ENCODE measurements at places on chromosomes 3 and 15.

DNA sequence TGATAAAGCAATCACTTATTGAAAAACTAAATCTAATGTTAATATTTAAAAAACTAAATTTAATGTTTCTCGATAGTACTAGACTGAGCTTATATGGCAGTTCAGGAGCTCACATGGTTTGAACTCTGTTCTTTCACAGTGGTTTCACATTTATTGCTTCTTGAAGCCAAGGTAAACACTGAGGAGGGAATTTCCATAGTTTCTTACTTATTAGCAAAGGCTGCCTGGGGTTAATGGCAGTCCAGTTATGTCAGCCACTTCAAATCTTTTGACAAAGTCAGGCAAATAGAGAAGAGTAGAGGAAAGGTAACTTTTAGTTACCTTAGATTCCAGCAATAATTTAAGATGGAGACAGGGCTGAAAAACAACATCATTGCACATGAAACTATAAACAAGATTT lies 831.5 kb downstream of the ROBO2 start:
- no peak for DNase-seq

GRCh38 chr3:42801784-42802183 lies 2.5 kb downstream of the HIGD1A start:
- DNase-seq: no peak

- no peak for DNase-seq
Observed at GRCh38 chr3:24837601-24838000, 343.0 kb upstream of the THRB start.

DNA sequence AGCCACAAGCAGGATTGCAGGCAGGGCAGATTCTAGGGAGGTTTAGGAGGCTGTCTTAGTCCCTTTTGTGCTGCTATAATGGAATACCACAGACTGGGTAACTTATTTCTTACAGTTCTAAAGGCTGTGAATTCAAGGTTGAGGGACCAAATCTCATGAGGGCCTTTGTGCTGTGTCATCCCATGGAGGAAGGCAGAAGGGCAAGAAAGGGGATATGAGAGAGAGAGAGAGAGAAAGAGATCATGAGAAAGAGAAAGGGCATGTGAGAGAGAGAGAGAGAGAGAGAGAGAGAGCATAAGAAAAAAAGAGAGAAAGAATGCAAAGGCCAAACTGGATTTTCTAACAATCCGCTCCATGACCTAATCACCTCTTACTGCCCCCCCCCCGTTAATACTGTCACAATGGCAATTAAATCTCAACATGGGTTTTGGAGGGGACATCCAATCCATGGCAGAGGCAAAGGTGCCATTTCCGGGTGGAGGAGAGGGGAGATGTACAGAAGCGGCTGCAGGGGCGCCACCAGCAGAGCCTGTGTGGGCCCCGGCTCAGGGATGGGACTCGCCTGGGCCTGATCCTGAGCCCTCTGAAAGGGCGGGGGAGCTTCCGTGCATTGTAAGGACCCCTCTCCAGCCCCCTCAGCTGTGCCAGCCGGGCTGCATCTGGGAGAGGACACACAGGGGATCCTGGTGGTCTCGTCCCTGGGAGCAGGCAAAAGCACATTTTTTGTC lies 20.5 kb downstream of the MRPS11 start:
- no peak for DNase-seq

- DNase-seq: peak; percentile 21
Observed at GRCh38 chr15:93823971-93824913, 407.1 kb upstream of the MCTP2 start.

- DNase-seq: no peak
Observed at GRCh38 chr3:4904811-4905695, 74.2 kb upstream of the BHLHE40 start.

GRCh38 chr3:101204246-101204645 lies 116.1 kb downstream of the IMPG2 start:
- no peak for DNase-seq

- DNase-seq: no peak
Observed at GRCh38 chr3:46299608-46300460, 54.1 kb upstream of the CCR2 start.

DNA sequence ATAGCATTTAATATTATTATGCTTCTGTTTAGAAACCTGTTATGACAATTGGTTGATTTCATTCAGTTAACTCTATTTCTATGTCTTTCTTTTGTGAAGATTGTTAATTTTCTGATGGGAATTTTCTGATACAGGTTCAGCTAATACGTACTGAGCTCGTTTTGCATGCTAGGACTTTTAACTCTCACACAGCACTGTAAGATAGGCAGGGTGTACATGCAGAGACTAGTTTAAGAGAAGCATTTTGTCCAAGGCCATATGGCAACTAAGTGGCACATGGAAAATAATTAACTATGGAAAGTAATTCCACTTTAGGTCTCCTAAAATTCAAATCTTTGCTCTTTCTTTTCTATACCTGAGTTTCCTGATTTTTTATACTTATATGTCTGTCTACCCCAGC lies 81.9 kb downstream of the IL1RAP start:
- DNase-seq: no peak

DNA sequence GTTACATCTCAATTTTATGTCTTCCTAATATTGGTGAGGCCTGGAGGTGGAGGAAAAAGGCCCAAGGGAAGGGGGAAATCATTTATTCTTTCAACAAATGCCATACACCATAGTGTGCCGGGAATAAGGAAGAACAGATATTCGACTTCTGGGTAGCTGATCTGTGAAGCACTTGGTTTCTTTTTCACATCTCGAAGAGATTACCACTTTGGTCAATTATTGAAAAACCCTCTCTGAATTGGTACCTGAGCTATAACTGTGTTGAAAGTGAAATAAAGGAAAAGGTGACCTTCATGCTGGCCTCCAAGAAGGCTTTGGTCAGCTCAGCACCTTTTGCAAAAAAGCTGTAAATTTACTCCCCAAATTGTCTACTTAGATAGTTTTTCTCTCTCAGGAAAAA lies 14.2 kb upstream of the MB21D2 start:
- DNase-seq: no peak

DNA sequence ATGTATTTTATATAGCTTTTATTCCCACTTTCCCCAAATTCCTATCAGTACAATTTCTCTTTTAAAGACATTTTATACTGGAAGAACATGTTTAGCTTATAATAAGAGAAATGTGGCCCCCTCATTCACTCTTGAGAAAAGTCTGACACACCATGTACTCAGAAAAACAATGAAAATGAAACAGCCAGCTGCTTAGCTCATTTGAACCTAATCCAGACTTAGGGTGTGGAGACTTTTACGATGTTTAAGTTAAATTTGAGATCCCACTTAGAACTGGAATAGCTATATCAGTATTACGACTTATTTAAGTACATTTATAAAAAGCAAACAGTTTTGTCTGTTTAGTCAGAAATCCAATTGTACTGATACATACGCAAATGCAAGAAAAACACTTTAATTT lies 252.3 kb upstream of the ARRDC4 start:
- DNase-seq: no peak

GRCh38 chr15:67201136-67201535 lies 53.3 kb downstream of the AAGAB start:
- no peak for DNase-seq

GRCh38 chr3:115712871-115713270 lies 89.6 kb downstream of the GAP43 start:
- DNase-seq: no peak

- DNase-seq: no peak
Observed at GRCh38 chr15:42289166-42289565, 15.9 kb upstream of the TMEM87A start.

DNA sequence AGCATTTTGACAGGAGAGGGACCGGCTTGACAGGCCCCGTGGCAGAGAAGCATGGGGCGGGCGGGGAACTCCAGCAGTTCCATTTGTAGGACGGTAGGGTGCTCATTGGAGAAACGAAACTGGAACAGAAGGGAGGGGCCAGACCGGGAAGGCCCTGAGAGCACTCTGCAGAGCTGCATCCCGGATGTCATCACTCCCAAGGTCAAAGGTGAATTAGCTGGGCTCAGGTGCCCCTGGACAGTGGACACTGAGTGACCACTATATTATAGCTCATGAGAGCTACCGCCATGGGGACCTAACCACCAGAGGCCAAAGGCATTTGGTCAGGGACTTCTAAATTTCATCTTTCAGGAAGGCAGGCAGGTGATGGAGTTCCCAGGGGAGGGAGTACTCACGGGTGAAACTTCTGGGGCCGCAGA lies 7.3 kb downstream of the CSRNP1 start:
- no peak for DNase-seq

DNA sequence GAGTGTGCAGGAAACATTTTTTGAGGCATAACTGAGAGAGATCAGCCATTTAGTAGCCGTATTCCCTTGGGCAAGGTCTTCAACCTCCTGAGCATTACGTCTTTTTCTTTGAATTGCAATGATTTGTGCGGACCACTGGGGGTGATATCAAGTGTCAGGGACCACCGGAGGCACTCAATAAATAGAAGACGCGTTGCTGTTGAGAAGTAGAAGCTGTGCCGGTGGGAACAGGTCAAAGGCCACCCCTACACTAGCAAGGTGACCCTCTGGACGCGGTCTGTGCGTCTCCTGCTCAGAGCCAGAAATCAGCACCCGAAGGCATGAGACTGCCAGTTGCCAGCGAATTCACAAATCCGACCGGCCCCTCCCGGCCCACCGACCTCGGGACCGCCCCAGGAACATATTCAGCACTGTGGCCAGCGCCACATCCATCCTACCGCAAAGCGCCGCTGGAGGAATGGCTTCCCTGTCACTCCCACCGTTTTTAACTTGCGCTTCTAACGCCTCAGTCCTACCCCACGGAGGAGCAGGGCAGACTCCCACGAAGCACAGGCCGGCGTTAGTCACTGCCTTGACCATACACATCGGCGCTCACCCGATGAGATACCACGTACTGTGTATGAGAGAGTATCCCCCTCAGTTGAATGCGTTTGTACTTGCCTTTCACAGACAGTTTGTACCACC lies 1.4 kb upstream of the GHSR start:
- DNase-seq: peak; percentile 82

DNA sequence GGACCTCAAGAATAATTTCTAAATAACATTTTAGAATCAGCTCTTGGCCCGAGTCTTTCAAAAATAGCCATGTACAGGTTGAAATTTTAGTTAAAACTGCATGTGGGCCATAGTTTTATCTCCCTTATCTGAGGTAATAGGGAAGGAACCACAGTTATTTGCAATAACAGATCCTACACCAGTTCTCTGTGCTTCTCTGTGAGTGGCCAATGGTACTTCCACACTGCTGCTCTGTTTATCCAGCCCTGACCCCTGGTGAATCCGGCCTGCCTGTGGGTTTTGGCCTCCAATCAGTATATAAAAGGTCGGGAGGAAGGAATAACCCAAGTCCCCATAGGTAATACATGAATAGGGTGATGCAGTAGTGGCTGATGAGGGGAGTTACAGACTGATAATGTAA lies 48.0 kb upstream of the TNIK start:
- no peak for DNase-seq

DNA sequence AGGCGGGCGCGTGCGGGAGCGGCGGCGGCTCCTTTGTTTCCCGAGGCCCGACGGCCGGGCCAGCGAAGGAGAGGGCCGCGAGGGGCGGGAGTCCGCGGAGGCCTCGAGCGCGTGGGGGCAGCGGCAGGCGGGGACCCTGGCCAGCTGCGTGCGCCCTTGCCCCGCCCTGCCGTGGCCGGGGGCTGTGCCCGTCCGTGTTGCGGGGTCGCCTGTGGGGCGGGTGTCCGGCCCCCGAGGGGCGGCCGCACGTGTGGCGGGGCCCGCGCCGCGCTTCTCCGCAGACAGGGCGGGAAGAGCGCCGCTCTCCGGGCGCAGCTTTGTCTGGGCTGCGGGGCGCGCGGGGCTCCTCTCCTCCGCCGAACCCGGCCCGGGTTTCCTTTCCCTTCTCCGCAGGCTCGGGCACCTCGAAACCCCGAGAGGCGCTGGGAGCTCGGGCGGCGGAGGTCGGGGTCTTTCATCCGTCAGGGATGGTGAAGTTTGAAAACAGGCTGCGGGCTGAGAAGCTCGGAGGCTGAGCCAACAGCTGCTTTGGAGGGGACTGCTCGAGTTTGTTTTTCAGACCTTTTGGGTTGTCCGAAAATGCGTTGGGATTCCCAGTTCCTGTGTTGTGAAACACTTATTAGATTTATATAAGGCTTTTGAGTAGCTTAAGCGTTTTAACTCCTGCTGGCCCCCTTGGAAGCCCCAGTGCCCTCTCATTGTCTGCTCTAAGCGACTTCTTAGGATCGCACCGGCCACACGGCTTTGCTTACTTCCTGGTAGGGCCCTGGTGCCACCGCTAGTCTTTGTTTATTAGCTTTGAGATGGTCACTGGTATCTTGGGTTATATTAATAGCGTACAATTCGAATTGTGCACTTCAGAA lies 817 bp downstream of the USP3 start:
- peak; percentile 72 for DNase-seq

GRCh38 chr15:43225201-43225949 lies 4.6 kb upstream of the EPB42 start:
- DNase-seq: peak; percentile 44

GRCh38 chr3:81726735-81727134 lies 34.7 kb downstream of the GBE1 start:
- DNase-seq: no peak

GRCh38 chr3:38177181-38177580 lies 11.8 kb downstream of the OXSR1 start:
- DNase-seq: no peak

- no peak for DNase-seq
Observed at GRCh38 chr3:105398437-105398836, 31.7 kb downstream of the ALCAM start.

DNA sequence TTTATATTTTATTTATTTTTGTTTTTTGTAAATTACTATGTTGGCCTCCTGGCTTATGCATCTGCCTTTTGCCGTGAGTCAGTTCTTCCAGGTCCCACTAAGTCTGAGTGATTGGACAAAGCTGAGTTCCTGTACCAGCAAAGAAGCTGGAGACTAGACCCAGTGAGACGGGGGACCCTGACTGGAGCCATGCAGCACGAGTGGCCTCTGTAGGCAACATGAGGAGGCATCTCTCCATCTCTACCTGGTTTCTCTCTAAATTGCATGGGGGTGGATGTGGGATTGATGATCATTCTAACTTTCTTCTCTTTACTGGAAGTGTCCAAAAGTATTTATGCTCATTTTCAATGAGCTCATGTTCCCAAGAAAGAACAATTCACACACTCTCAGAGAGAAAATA lies 155.3 kb upstream of the MRPL3 start:
- DNase-seq: no peak

DNA sequence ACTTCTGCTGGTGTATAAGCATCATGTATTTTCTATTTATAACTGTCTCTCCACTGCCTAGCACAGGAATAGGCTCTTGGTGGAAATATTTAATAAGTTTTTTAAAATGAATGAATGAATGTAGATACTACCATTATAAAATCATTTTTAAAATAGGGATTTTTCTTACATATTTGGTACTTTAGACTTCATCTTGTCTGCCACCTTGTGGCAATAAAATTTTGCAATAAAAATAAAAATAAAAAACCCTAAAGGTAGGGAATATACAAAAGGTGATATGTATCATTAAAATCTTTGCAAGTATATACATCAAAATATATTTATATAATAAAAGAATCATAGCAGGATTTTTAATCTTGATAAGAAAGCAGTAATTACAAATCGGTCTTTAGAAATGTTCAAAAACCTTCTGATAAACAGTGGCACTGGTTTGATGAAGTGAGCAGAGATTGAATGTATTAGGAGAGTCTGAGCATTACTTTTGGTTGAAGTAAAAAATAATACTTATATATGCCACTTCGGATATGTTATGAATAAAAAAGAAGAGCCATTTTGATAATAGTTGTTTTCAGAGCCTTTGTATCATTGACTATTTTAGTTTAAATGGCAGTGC lies 95.2 kb downstream of the SPATA16 start:
- no peak for DNase-seq
